ENCODE measurements at places on chromosomes 1 and 21.

- DNase-seq: no peak
Measured at GRCh38 chr1:108154314-108154713, 45.8 kb downstream of the SLC25A24 start.

GRCh38 chr1:117573386-117574023 is 32.3 kb upstream of the TENT5C start:
- DNase-seq: no peak

- no peak for DNase-seq
Measured at GRCh38 chr1:229461032-229461668, 27.3 kb upstream of the ACTA1 start.

DNA sequence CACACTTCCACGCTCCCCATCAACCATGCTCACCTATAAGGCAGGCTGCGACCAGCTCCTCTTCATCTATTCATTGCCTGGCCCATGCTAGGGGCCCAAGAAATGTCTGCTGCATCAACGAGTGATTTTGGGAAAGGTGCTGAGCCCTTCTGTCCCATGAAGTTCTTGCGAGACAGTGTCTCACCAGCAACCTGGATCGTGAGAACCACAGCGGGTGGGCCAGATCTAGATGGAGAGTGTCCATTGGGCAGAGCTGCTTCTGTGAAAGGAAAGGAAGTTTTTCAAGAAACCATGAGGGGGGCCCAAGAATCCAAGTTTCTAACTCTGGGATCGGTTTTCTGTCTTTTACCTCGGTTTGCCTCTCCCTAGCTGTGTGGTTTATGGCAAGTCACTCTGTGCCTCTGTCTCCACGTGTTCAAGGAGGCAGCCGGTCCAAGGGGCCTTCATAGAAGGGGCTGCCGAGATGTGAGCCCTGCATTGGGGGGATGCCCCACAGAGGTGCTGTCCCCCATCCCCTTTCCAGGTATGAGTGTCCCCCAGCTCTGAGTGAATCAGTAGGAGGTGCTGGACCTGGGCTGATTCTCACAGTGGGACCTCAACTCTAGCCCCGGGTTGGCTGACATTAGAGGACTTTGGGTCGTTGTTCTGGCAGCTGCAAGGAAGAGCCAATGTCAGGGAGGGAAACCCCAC is 8.3 kb upstream of the PADI1 start:
- DNase-seq: no peak

DNA sequence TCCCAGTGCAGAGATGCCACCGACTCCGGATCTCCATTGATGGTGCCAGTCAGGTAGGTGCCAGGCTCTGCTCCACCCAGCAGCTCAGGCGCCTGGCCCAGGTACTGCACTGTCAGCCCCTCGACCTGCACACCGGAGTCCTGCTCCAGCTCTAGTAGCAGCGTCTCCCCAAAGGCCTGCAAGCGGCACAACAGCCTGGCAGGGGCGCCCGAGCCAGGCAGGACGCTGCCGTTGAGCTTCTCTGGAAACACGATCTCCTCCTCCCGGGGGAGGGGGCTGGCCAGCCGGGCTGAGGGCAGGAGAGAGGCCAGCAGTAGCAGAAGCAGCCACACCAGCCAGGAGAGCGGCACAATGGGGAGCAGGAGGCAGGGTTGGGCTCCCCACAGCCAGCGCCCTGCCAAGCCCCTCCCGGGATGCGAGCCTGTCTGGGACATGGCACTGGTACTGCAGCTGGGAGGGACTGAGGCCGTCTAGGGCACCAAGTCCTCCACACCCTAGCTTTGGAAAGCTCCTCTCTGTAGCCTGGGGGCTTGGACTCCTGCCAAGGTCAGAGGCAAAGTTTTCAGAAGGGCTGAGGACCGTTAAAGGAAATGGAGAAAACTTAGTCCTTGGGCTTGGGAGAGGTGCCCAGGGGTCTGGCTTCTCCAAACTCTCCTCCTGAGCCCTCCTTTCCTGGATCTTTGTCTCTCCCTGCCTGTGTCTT is 509 bp downstream of the ADAMTS4 start:
- no peak for DNase-seq

GRCh38 chr1:114103992-114104391 is 49.7 kb downstream of the SYT6 start:
- DNase-seq: no peak

DNA sequence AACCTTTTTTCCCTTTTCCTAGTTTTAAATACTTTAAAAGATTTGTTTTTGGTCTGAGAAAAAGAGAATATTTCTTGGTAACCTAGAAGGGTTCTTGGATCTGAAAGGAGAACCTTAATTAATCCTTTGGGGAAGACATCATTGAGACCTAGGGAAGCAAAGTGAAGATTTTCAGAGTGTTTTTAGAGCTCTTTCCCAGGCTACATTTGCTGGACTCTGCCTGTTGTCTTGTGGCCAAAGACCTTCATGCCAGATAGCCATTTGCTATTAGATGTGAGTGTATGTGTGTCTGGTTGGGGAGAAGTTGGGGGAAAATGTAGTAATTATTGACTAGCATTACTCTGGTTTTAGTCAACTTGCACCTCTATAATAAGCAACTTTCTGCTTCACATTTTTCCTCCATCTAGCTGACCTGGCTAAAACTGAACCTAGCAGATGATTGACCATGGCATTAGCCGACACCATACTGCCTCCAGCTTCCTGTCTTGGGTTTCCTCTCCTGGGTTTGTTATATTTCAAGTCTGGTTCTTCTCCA is 239.1 kb downstream of the USP25 start:
- no peak for DNase-seq

DNA sequence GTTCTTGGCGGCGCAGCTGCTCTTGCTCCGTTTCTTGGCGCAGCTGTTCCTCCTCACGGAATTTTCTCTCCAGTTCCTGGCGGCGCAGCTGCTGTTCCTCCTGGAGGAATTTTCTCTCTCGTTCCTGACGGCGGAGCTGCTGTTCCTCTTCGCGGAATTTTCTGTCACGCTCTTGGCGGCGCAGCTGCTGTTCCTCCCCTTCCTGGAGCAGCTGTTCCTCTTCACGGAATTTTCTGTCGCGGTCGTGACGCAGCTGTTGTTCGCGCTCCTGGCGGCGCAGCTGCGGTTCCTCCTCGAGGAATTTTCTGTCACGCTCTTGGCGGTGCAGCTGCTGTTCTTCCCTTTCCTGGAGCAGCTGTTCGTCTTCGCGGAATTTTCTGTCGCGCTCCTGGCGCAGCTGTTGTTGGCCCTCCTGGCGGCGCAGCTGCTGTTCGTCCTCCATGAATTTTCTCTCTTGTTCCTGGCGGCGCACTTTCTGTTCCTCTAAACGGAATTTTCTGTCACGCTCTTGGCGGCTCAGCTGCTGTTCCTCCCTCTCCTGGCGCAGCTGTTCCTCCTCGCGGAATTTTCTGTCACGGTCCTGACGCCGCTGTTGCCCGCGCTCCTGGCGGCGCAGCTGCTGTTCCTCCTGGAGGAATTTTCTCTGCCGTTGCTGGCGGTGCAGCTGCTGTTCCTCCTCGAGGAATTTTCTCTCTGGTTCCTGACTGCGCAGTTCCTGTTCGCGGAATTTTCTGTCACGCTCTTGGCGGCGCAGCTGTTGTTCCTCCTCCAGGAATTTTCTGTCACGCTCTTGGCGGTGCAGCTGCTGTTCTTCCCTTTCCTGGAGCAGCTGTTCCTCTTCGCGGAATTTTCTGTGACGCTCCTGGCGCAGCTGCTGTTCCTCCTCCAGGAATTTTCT is 7.0 kb downstream of the TCHH start:
- DNase-seq: no peak

GRCh38 chr1:59487335-59488031 is 190.6 kb downstream of the FGGY start:
- DNase-seq: no peak

DNA sequence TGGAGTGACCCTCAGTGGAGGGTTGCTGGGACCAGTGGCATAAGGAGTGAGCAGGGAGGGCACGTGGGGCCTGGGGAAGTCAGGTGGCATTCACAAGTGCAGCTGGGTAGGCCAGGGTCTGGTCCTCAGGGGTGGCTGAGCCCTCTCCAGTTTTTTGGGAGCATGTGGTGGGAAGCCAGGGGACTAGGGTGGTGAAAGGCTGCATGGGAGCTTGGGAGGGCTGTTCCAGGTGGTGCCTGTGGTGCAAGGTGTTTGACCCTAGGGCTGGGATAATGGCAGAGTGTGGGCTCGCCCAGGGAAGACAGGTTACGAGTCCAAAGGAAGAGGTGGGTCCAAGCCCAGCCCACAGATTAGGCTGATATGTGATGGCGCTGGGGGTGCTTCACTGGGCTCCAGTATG is 30.5 kb downstream of the MAN1C1 start:
- DNase-seq: no peak

GRCh38 chr1:208272311-208272710 is 28.1 kb upstream of the PLXNA2 start:
- no peak for DNase-seq

DNA sequence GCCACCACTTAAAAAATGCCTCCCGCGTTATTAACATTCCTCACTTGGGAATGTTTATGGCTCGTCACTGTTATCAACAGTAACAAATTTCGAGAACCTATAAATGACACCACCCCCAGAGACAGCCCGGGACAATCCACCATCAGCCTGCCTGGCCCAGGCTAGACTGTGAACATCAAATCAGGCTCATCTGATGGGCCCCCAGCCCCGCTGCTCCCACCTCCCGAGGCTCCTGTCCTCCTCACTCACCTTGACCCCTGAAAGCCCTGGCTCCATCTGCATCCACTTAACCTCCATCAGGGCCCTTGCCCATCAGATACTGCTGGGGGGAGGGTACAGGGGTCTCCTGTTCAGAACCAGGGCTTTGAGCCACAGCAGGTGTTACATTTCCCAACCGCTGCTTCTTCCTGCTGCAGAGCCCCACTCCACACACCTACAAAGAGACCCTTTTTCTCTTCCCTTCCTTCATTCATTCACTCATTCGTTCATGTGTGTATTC is 156.5 kb upstream of the VAMP3 start:
- DNase-seq: no peak

All from central memory CD8-positive, alpha-beta T cell (primary cell).